ENCODE measurements at places on chromosomes 6 and 20. TPM values are rescaled to one million over a fixed set of nuclear protein-coding genes. Genes with fewer than 3 reads are reported as not detected.

- no peak for DNase-seq
These were observed 494.0 kb upstream of the MAP3K7 start for GRCh38 chr6:91080871-91081270.

DNA sequence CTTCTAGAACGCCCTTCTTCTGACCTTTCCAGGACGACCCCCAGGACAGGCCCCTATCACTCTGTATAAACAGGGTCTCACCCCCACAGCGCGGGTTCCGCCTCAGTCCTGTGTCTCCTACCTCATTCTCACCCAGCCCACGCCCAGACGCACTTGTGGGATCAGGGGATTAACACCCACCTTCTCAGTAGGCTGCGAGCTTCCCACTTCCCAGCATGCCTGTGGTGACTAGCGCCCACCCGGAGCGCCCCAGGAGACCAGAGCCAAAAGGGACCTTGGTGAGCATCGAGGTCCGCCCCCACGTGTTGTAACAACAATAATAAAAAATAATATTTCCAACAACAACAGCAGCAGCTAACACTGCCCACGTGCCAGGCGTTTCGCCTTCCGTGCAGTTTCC, 40.9 kb upstream of the NOL4L start:
- DNase-seq = no peak

GRCh38 chr20:25318471-25319240, 70.8 kb downstream of the PYGB start:
- DNase-seq = no peak

- no peak for DNase-seq
These were observed 138.4 kb upstream of the TENT5A start for GRCh38 chr6:81890846-81891245.

- no peak for DNase-seq
These were observed 10.8 kb downstream of the HECA start for GRCh38 chr6:139145661-139146060.

GRCh38 chr6:133609415-133610226, 279.3 kb upstream of the TCF21 start:
- peak; percentile 88 for DNase-seq

GRCh38 chr6:151025076-151025475, 159.6 kb downstream of the MTHFD1L start:
- DNase-seq = no peak

DNA sequence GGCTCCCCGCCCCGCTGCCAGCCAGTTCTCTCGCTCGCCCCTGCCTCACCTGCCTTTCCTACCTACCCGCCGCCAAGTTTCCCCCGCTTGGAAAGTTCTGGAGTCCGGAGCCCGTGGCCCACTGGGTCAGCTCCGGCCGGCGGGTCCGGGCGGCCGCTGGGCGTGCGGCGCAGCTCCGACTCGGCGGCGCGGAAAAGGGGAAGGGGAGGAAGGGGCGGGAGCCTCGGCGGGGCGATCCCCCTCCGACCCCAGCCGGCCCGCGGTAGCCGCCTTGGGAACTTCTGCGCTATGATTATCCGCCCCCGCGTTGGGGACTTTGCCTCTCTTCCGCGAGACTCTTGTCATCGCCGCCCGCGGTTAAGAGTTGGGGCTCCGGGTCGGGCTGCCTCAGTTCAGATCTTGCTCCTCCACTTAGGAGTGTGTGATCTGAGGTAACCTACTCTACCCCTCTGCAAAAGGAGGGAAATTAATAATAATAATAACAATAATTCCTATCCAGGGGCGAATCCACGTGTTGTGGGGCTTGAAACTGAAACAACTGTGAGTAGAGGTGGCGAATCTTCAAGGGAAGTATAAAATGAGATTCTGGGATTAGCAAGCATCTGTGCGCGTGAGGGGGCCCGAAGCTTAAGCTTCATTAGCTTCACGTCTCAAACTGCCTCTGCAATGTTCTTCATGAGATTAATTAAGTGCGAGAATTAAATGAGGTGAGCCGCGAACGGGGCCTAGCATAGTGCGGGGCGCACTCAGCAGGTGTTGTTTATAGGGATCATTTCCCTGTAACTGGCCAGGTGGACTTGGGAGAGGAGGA, 30.8 kb downstream of the SF3B5 start:
- no peak for DNase-seq

GRCh38 chr20:38093641-38094077, 60.1 kb downstream of the RPRD1B start:
- peak; percentile 83 for DNase-seq

DNA sequence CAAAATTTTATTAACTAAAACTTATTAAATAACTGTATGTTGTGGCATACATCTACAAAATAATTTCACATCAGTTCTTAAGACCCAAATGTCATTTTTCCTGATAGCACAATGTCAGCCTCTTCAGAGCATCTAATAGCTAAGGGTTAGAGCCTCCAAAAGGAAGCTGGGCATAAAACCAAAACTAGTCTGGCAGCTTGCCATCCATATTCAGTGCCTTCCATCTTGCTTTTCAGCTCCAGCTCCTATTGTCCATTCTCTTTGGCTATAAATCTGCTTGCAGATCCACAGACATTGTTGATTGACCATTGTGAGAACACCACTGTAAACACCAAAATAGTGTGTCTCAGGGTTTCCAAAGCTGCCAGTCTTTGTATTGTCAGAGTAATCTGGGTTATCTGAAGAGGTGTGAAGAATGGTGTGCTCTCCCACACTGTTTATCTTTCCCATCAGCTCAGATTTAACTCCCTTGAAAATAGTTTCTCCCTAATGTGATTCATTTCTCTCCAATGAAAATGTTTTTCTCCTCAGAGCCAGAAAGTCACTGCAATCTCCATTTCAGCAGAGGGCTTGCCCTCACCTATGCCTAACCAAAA, 154.8 kb upstream of the KCNQ5 start:
- DNase-seq = no peak

GRCh38 chr6:85396159-85396808, 53.6 kb upstream of the NT5E start:
- peak; percentile 56 for DNase-seq

DNA sequence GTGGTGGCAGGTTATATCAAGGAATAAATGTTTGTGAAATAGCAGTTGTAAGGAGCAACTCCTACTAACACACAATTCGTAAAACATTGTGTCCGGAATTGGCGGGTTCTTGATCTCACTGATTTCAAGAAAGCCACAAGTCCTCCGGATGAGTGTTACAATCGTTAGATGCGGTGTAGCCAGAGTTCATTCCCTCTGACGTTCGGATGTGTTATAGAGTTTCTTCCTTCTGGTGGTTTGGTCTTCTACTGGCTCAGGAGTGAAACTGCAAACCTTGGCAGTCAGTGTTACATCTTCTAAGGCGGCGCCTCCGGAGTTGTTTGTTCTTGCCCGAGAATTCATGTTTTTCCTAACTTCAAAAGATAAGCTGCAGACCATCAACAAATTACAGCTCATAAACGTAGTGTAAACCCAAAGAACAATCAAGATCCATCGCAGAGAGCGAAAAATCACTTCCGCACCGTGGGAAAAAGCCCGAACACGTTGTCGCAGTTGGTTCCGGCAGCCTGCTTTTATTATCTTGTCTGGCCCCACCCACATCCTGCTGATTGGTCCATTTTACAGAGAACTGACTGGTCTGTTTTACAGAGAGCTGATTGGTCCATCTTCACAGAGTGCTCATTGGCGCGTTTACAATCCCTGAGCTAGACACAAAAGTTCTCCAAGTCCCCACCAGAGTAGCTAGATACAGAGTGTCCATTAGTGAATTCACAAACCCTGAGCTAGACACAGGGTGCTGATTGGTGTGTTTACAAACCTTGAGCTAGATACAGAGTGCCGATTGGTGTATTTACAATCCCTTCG, 58.2 kb downstream of the TRIM27 start:
- peak; percentile 96 for DNase-seq

DNA sequence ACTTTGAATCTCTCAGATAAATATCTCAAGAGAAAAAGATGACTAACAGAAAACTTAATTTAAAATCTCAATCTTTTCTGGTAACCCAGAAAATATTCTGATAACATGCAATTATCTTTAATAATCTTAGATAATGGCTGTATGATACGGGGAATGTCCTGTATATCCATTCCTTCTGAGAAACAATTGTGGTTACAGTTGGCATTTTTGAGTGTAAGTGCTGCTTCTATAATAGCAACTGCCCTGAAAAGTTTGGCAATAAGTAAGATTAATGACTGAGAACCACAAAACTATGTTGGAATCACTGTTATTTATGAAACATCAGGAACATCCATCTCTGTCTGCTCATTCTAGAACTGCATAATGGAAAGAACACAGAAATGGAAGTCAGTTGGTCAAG, 819.7 kb downstream of the TBC1D32 start:
- DNase-seq = no peak

DNA sequence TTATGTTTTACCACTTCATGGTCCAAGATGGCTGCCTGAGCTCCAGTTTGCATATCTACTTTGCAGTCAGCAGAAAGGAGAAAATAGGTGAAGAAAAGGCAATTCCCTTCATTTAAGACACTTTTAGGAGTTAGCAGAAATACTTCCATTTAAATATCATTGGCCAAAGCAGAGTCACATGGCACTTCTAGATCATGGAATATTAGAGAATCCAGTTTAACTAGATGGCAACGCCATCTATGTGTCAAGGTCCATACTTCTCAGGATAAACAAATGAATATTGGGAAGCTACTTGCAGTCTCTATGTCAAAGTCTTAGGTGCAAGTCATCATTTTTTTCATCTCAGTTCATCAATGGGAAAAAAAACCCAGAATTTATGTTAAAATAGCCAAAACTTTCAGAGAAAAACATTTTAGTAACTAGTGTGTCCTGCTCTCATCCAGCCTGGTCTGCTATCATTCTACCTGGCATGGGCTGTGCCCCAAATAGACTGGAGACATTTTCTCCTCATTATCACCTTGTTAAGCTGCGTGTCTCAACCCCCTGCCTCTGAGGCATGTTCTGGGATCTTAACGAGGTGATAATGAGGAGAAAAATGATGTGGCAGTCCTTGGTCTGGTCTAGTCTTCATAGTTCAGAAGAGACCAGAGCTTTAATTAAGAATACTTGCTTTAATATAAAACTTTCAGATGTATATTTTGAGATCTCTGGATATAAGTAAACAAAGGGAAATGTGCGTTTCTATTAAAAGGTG, 227.3 kb downstream of the TBX18 start:
- DNase-seq = no peak

DNA sequence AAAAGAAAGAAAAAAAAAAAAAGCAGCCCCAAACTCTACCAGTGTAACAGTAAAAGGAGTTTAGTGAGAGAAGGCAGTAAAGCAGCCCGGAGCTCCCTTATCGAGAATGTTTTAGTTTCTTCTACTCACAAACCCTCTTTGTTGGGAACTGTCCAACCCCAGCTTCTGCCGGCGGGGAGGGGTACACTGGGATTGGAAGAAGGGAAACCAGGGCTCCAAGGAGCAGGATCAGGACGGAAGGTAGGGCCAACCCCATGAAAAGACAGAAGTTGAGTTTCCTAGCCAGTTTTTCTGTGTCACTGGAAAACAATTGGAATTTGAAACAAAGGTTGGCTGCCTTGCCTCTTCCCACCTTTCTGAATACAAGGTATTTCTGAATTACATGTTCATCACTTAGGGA, 66.0 kb downstream of the KIZ start:
- DNase-seq = no peak

DNA sequence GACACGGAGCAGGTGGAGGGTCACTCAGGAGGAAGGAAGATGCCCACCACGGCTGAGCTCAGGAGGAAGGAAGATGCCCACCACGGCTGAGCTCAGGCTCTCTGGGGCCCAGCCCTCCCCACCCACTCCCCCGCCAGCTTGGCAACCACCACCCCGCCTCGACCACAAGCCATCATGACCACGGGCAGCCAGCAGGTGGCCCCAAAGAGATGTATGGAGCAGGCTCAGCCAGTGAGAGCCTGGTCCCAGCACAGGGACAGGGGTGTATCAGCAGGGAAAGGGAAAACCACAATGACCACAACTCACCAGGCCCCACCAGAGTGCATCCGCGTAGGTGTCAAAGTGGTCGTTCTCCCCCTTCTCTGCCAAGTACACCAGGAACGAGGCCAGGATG, 30.4 kb downstream of the KCNQ2 start:
- peak; percentile 58 for DNase-seq

- no peak for DNase-seq
These were observed 67.6 kb upstream of the MPC1 start for GRCh38 chr6:166450167-166450873.

- DNase-seq = no peak
These were observed 758.1 kb upstream of the EPHA7 start for GRCh38 chr6:94177429-94177828.

GRCh38 chr6:147071776-147072175, 132.4 kb upstream of the STXBP5 start:
- no peak for DNase-seq

DNA sequence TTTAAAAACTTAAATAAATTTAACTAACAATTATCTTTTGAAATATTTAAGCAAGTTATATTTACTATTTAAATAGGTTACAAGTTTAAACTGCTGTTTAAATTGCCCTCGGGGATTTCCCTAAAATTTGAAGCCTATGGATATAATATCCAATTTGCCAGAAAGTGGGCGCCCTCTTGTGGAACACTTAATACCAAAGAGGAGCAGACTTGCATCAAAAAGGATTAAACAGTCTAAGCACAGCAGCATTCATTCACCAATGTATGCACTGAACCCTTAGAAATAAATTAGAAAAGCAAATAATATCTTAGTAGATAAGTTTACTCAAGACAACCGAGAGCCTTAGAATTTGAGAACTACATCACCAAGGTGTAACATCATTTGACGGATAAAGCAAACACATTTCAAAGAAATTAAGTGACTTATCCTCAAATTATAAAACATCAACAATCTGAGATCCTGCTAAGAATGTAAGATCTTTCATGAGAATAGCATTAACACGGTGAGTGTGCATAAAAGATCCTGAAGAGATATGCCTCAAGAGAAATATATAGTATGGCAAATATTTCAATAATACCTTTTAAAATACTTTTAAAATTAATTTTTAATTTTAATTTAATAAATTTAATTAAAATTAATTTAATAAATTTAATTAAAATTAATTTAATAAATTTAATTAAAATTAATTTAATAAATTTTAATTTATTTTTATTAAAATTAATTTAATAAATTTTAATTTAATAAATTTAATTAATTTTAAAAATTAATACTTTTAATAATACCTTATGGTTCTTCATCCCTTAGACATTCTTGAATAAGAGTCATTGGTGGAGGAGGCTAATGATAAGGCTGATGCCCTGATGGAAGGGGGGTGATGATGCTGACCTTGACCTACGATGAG, 11.5 kb upstream of the MEP1A start:
- DNase-seq = peak; percentile 67

The C6orf141 gene
- not detected for total RNA-seq

The BTN3A1 gene
- total RNA-seq = 8.1 TPM

The RNF144B gene
- total RNA-seq = 5.3 TPM

The MOG gene
- total RNA-seq = not detected

The CCN6 gene
- total RNA-seq = not detected

The RAB44 gene
- not detected for total RNA-seq

The CTCFL gene
- not detected for total RNA-seq

The PAK5 gene
- not detected for total RNA-seq

The ATG5 gene
- 56.8 TPM for total RNA-seq

The CD93 gene
- not detected for total RNA-seq

The MCHR2 gene
- total RNA-seq = not detected

All from HepG2 (cell line).